Activated CD4-positive, alpha-beta T cell treated with anti-CD3 and anti-CD28 coated beads for 1 hour (primary cell): ENCODE measurements at places on chromosomes 2 and 18.

GRCh38 chr2:7013471-7014160, 96.4 kb downstream of the RNF144A start:
- DNase-seq = no peak

GRCh38 chr2:203394519-203395227, 66.5 kb downstream of the ABI2 start:
- DNase-seq = no peak

DNA sequence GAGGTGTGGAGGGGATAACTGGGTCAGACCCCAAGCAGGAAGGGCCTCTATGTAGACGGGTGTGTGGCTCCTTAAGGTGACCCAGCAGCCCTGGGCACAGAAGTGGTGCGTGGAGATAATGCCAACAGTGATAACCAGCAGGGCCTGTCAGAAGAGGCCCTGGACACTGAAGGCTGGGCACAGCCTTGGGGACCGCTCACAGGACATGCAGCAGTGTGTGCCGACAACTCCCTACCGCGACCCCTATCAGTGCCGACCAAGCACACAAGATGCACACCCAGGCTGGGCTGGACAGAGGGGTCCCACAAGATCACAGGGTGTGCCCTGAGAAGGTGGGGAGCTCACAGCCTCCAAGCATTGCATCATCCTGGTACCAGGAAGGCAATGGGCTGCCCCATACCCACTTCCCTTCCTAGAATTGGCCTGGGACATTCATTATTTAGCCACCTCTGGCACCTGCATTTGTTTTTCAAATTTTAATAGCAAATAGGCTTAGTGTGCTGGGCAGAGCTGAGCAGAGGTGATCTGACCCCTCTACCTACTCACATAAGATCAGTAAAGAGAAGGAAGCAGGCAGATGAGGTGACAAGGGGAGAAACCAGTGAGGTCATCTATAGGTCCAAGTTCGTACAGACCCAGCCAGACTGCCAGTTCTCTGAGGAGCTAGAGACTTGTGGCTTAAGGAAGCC, 55.2 kb downstream of the BCL11A start:
- DNase-seq = no peak

- no peak for DNase-seq
Observed at GRCh38 chr2:43018179-43019024, 208.0 kb downstream of the ZFP36L2 start.

- no peak for DNase-seq
Observed at GRCh38 chr2:112985090-112985489, 7.3 kb downstream of the IL36G start.

GRCh38 chr2:68441994-68442322, 25.1 kb downstream of the FBXO48 start:
- DNase-seq = no peak

DNA sequence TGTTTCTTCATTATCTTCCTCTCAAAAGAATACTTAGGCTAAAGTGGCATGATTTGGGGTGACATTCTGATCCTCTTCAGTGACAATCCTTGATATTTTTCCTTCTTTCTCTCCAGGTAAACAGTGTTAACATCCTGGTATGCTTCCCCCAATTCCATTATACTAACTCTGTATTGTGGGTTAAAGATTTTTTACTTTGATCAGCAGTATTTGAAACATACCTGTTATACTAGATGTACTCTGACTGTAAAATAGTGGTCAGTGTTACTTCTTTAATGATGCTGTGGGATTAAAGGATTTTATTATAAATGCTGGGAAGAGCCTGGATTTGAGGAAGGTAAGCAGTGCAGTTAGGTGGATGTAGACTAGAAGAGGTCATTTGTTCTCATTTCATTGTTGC, 48.8 kb downstream of the MSH2 start:
- DNase-seq = no peak

- DNase-seq = no peak
Observed at GRCh38 chr2:20196657-20197161, 28.2 kb downstream of the SDC1 start.

GRCh38 chr2:150607390-150607811, 119.9 kb upstream of the RND3 start:
- no peak for DNase-seq

GRCh38 chr2:208134928-208135586, 5.4 kb upstream of the CRYGC start:
- DNase-seq = no peak

DNA sequence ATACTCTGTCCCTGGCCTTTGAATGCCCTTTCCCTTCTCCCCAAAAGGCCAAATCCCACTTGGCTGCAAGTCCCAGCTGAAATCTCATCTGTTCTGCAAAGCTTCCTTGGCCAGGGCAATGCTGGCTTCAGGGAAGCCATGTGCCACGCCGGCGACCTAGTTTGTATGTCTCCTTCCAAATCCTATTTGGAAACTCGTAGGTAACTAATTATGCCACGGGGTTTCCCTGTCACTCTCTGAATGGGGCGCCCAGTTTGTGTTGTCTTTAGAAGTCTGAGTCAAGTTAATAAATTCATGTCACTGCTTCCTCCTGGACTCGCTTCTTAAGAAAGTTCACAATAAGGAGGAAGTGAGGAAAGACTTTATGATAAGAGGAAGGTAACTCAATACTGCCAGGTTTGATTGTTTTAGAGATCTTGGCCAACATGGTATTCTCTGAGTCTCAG, 19.1 kb downstream of the FHL2 start:
- DNase-seq = no peak

DNA sequence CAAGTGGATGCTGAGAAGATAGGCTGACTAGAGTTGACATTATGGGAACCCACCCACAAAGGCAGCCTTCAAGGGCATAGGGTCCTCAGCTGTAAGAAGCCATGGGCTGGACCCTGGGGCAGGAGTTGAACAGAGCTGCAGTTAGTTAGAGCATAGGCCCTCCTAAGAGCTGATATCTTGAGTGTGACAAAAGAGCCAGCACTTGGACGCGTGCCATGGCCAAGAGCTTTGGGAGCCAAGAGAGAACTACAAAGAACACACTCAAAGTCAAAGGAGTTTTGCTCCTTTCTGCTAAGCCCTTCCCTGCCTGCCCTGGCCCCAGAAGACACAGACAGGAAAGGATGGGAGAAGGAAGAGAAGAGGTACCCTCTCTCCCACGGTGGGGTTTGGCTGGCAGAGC, 29.9 kb upstream of the AGAP1 start:
- DNase-seq = no peak

DNA sequence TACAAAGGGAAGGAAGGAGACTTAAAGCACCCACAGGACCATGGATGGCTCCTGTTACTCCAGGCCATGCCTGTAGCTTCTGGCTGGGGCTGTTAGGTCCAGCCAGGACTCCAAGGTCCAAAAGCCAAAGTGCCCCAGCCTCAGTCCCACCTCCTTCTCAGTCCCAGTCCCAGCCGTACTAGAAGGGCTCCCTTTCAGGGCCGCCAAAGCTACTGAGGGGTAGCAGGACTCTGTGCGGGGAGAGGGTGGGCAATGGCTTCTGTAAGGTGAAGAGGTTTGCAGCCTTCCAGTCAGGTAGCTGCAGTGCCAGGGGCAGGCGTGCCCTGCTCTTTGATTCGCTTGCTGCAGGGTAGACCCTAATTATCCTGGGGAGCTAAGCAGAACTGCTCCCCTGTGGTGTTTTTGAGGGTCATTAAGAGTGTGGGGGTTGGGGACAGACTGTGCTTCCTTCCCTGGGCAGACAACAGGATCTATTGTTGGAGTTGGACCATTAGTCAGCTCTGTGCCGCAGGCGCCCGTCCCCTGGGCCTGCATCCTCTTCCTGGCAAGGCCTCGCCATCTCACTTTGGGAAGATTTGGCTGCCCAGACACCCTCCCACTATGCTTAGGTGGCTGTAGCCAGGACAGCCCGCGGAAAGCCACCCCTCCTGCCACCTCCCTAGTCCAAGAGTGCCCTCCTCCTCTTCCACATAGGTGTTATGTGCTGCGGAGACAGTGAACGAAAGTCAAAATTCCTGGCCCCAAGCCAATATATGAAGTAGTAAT, 118.8 kb downstream of the ZBTB7C start:
- DNase-seq = no peak

DNA sequence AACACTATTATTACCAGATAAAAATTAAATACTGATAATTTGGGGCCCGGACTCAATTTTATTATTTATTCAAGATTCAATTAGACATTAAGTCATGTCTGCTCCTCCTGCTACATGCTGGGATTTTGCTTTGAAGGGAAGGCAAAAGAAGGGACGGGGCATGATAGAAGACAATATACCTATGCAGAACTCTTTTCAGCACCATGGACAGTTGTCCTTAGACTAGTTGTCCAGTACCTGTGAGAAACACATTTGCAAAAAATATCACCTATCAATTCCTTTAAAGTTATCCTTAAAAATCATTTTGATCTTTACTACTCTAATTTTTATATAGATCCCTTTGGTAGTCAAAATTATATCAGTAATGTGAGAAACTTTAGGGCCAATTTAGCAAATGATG, 100.2 kb upstream of the SULT1C3 start:
- DNase-seq = no peak

DNA sequence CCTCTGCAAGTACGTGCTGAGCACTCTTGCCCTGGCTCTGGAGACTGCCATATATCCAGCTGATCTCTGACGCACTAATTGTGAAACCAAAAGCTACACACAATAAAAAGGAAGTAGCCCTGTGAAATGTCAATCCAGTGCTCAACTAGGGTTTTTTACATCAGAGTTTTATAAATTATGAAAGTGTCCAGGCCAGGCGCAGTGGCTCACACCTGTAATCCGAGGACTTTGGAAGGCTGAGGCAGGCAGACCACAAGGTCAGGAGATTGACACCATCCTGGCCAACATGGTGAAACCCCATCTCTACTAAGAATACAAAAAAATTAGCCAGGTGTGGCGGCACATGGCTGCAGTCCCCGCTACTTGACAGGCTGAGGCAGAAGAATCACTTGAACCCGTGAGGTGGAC, 24.5 kb upstream of the PEX13 start:
- DNase-seq = no peak

GRCh38 chr2:65437392-65438135, 5.2 kb upstream of the SPRED2 start:
- DNase-seq = no peak

DNA sequence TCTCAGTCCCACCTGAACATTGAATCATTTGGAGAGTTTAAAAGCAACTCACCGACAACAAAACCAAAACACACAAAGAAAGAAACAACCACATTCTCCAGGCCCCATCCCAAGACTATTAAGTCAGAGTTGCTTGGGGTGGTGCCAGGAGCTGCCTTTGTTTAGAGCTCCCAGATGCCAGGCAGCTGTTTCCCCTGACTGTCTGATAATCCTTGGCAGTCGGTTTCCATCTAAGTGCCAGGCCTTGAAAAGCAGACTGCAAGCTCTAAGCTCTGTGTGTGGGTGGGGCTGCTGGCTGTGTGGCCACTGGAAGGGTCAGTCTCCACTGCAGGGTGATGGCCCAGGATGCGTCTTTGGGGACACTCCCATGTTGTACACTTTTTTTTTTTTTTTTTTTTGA, 255.3 kb upstream of the AGAP1 start:
- no peak for DNase-seq

- no peak for DNase-seq
Observed at GRCh38 chr2:213129311-213129710, 22.1 kb downstream of the IKZF2 start.

- no peak for DNase-seq
Observed at GRCh38 chr2:237261327-237261726, 152.6 kb downstream of the COL6A3 start.

GRCh38 chr2:209476367-209477208, 52.7 kb downstream of the MAP2 start:
- DNase-seq = no peak

DNA sequence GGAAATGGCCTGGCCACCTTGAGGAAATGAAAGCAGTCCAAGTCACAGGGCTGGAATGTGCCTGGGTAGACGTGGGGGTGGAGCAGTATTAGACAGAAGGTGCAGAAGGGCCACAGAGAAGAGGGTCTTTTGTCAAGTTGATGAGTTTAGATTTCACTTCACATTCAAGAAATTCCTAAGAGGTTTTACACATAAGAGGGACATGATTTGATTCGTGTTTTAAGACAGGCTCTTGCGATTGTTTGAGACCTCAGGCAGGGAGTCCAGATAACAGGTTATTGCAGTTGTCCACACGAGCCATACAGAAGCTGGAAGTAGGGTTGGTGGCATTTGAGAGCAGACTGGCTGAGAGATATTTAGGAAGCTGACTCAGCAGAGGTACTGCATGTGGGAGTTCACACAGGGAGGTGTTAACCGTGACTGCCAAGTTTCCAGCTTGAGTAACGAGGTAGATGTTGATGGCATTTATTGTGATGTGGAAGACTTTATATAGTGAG, 64.6 kb downstream of the NEB start:
- DNase-seq = no peak

- no peak for DNase-seq
Observed at GRCh38 chr18:78813156-78813555, 166.5 kb upstream of the SALL3 start.

GRCh38 chr2:12871694-12872315, 155.1 kb downstream of the TRIB2 start:
- no peak for DNase-seq

DNA sequence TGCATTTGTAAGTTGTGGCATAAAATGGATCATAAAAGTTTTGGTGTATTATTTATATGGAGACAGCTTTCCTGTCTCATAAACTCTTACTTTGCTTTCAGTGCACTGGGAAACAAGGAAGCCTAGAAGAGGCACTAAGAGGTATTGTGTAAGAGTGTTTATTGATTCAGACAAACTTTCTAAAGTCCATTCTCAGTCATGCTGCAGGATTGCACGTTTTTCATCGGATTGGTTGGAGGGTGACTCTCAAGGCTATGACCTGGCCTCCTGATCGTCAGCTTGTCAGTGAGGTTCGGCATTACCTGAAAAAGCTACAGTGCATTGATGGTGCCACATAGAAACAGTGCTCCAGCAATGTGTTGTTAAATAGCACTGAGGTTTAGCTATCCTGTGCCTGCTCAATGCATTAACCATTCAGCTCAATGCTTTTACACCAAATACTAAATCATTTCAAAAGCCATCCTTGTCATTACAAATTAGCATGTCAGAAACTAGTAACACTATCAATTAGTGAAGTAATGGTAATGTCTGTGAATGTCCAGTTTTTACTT, 545.5 kb downstream of the CBLN2 start:
- DNase-seq = no peak

DNA sequence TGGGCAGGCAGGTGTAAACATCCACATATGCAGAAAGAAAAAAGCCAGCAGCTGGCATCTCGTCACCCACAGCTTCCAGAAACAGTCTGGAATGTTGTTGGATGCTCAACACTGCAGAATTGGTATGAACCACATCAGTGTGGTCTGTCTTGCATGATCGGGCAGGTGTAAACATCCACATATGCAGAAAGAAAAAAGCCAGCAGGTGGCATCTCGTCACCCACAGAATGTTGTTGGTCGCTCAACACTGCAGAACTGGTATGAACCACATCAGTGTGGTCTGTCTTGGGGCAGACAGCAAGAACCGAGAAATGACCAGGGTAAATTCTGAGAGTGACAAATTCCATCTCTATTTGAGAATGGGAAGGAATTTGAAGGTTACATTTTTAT, 39.6 kb downstream of the DOCK10 start:
- DNase-seq = no peak

GRCh38 chr18:22210311-22210754, 40.9 kb downstream of the GATA6 start:
- DNase-seq = no peak
